Activated naive CD4-positive, alpha-beta T cell treated with Interleukin-2 at 50 U/mL for 16 hours (primary cell): ENCODE measurements at places on chromosomes 4 and X.

DNA sequence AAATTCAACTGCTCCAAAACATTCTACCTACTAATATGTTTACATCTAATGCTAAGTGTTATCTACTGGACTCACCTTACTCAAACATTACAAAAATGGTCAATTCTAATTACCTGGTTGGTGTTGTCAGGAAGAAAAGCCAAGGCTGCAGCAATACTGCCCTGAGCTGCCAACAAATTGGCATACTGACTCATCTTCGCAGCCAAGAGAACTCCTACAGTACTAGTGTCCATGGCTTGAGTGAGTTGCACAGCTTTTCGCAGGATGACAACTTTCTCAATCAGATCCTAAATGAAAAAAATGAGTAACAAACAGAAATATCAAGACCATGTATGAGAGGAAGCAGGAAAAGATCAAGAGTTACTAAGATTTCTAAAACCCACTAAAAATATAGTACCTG is 39.6 kb downstream of the SEC31A start:
- no peak for DNase-seq

DNA sequence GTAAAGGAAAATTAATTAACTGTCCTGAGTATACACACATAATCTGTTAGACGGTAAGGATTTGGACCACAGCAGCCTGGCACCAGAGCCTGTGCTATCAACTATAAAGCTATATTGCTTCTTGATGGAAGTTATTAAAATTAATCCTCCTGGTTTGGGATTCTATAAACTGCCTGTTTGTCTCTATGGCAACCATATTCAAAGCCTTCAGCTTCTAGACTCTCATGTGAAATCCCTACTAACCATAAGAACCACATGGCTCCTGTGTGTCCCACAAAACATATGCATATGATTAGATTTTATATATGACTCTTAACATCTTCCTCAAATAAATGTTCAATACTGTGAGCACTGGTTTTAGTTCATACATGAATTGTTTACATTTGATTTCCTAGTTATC is 380.8 kb downstream of the ANKRD50 start:
- no peak for DNase-seq

DNA sequence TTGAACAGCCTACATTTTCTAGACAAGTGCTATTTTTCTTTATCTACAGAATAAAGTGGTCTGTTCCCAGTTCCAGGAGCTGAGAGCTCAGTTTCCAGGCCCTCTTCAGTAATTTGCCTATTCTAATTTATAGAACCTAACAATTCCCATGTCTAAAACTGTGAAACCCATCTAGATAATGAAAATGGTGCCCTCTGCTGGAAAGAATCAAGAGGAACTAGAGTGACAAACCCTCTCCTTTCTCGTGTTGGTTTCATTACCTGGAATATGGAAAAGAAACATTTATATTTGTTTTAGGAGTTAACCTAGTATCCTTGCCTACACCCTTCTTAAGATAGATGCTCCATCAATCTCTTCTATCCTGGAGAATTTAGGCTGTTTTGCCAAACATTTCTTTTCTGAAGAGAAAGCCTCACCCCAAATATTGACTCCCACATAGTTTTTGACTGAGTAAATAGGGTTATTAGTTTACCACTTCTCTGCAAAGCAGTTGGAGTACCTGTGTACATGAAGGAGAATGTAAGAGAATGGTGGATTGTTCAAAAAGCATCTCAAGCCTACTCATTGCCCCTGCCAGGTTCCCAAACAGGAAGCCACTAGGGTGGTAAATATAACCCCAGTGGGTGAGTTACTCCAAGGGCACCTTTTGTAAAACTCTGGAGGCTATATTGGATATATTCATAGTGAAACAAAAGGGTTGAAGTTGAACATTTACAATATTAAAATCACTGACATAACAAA is 121.6 kb downstream of the RASL11B start:
- DNase-seq, result no peak

GRCh38 chr4:15777697-15778288 is 335 bp upstream of the CD38 start:
- no peak for DNase-seq

DNA sequence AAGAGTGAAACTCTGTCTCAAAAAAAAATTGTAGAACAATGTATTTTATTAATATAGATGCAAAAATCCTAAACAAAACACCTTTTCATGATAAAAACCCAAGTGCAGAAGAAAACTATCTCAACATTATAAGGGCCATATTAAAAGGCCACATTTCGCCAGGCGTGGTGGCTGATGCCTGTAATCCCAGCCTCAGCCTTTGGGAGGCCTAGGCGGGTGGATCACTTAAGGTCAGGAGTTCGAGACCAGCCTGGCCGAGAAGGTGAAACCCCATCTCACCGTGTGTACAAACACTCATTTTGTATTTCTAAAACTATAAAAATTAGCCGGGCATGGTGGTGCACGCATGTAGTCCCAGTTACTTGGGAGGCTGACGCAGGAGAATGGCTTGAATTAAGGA is 9.9 kb upstream of the FAM193A start:
- no peak for DNase-seq

DNA sequence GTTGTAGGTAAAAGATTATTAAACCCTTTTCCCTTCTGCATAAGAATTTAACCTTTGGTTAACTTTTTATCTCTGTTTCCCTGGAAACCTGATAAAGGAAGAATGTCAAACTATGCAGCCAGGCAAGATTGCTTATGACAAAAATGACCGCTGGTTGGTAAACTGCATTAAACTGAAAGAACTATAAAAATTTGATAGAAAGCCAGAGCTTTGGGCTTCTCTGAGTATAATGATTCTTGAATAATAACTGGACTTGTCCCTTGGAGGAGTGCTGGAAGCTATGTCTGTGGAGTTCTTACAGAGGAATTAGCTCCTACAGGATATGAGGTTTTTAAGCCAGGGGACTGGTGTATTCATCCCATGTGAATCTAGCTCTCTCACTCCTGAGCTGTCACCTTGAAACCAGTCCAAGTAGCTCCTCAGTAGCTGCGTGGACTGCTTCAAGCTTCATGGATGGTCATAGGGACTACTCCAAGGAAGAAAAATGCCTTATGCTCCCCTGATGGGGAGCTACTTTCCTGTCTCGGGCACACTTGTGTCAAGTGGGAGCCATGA is 52.0 kb downstream of the RASL11B start:
- no peak for DNase-seq

DNA sequence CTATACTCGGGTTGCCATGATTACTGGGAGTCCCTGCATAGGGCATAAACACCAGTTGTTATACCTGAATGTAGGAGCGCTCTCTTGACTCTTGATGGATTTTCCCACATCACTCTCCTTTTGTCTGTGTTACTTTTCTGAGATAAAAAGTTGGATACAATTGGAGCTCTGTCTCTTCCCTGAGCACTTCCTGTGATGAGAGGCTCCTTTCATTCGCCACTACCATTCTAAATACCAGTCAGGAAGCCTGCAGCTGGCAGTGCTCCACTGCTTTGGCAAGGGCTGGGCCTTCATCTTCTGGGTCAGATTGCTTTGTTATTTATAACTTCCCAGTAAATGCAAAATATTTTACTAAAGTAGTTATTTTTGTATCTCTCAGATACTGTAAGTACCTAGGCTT is 13.9 kb downstream of the TCEANC start:
- no peak for DNase-seq

DNA sequence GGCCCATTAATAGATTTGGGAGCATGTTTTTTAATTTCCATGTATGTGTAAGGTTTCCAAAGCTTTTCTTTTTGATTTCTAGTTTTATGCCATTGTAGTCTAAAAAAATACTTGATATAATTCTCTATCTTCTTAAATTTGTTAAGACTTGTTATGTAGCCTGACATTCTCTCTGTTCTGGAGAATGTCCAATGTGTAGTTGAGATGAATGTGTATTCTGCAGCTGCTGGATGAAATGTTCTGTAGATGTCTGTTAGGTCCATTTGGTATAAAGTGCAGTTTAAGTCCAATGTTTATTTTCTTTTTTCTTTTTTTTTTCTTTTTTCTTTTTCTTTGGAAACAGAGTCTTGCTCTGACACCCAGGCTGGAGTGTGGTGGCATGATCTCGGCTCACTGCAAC is 378.5 kb upstream of the MAD2L1 start:
- no peak for DNase-seq

DNA sequence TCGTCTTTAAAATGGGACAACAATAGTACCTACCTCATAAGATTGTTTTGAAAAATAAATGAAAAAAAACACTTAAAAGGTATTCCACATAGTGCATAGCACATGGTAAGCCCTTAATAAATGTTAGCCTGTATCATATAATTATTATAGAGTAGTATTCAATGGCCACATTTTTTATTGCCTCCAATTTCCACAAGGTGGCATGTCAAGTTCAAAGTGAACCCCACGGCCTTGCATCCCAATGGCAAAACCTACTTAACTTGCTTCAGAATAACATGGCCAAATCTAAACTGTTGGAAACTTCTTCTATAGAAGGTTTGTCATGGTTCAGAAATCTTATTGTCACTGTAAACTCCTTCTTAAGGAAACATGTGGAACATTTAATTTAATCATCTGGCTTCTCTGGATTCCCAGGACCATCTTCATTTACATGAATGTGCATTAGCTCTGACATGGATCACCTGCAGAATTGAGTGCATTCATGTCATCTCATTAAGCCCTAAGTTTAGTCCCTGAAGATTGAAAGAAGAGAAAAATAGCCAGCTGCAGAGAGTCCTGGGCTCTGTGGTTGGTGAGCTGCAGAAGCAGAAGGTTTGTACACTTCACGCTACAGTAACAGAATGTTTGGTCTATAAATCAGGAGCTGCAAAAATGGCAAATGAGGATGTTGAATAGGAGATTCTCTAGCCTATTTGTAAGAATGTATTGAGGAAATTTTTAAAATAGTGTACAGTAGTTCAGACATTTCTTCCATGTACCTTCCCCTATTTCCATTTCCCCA is 61.0 kb downstream of the ANXA3 start:
- DNase-seq, result no peak

DNA sequence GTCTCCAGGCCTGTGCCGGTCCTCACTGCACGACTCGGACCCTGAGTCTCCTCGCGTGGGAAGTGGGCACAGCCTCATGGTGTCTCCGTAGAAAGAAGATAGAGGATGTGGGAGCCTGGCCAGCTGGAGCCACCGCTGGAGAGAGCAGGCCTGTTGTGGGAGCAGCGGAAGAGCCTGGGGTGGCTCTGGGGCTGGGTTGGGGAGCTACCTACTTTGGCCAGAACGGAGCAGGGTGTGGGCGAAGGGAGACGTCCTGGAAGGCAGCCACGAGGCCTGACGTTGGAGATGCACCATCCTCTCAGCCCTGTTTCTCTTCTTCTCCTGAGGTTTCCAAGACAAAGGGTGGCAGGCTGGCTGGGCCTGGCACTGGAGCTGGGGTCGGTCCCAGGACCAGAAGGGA is 93.8 kb downstream of the SORCS2 start:
- DNase-seq, result no peak

GRCh38 chr4:10703766-10704429 is 19.3 kb upstream of the CLNK start:
- no peak for DNase-seq

DNA sequence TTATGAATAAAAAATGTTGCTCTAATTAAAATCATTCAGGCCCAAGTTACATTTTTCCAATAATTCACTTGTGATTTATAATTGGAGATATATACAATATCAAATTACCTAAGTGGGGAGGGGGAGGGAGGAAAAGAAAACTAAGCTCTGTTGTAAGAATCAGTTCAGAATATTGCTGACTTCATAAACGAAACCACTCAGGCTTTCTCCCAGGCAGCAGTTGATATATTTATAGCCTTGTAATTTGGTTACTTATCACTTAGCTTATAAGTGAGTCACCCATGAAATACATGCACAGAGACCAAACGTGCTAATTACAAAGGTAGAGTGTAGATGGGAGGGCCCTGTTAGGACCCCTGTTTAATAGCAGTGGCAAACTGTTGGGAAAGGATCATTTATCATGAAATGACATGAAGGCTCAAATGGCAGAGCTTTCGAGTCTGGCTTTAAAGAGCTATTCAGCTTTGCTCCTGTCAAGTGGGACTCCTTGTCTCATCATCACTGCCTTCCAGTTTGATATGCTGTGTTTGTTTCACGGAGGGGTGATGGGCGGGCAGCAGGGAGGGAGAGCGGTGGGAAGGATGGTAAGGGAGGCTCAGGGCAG is 105.6 kb upstream of the PGRMC2 start:
- no peak for DNase-seq

DNA sequence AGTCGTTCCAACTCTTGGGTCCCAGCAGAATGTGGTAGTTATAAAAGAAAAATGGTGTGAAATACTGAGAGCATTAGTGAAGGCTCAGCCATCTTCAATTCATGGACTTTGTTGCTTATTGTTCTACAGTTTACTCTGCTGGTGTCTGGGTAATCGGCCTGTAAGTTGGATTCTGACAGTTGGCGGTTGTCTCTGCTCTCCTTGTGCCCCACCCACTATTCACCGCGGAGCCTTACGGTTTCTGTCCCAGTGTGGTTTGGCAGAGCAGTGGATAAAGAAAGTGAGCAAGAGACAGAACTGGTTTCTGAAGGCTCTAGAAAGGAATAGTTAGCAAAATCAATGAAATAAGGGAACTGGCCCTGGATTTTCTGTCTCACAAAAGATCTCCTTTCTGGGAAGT is 9.1 kb downstream of the LONRF3 start:
- DNase-seq, result no peak

DNA sequence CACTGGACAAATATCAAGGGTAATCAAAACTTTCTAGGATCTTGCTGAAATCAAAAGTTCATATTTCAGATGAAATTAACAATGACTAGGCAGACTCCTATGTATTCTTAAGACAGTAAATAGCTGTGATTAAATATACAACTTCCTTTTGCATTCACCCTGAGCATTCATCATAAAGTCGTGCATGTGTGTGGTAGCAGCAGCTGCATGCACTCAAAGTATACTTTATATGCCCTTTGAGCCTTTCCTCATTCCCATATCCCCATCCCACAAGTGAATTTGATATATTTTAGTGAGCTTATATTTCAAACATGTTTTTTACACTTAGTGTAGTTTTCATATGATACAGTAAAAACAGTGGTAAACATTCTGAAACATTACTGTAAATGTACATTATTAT is 959.0 kb downstream of the C4orf33 start:
- no peak for DNase-seq

- DNase-seq, result no peak
These were observed 291.7 kb upstream of the EMCN start for GRCh38 chr4:100809506-100809905.

- no peak for DNase-seq
These were observed 1.4 kb downstream of the ZNF185 start for GRCh38 chrX:152899111-152899873.

- DNase-seq, result no peak
These were observed 671.1 kb downstream of the FAT4 start for GRCh38 chr4:125985856-125986255.

DNA sequence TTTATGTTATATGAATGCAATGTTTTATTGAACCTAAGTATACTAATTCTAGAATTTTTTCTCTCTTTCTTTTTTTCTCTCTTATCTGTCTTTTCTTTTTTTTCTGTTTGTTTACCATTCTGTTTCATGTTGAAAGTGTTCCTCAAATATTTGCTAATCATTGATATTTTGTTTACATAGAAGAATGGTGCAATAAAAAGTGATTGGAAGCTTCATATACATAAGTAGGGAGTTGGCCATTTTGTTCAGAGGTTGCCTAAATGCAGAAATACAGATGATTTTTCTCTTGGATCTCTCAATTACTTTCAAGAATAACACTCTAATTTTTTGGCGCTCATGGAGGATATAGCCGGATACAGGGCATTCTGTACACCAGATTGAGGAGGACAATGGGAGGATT is 5.7 kb upstream of the SERTM2 start:
- no peak for DNase-seq

- peak; percentile 32 for DNase-seq
These were observed at the start of gene XK for GRCh38 chrX:37685381-37686359. Gene XK, plus strand, starts transcription at chrX:37685791. Its CDS starts 171 bp downstream, at chrX:37685962.
